ENCODE measurements at places on chromosomes 16 and 17. TPM values are rescaled to one million over a fixed set of nuclear protein-coding genes. Genes with fewer than 3 reads are reported as not detected.

The ARL2BP gene
- 32.8 TPM for total RNA-seq

DNA sequence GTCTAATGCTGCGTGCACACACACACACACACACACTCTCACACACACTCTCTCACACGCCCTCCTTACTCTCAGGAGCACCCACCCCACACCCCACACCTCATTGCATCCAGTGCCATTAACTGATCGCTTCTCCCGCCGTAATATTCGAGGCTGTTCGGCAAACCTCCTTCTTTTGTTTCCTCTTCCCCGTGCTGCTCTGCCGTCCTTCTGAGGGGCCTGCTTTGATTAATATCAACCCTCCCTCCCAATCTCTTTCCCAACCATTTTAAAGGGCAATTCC, 156.2 kb upstream of the TNRC6C start:
- DNase-seq, result no peak
- no peaks in the 10 kb centered on the region for H3K4me1 ChIP-seq
- H3K4me3 ChIP-seq, result no peak overlapping the region
- peaks cover 34% of the 10 kb centered on the region for H3K27me3 ChIP-seq
- H3K27ac ChIP-seq, result no peak overlapping the region

The TP53TG3C gene
- total RNA-seq, result not detected

The SLC5A11 gene
- total RNA-seq, result not detected

The PDIA2 gene
- not detected for total RNA-seq

The TNFSF12 gene
- 86.7 TPM for total RNA-seq

GRCh38 chr17:80519091-80519781, 25.4 kb upstream of the RPTOR start:
- H3K27me3 ChIP-seq, result peaks cover 11% of the 10 kb centered on the region
- H3K36me3 ChIP-seq, result no peaks in the 10 kb centered on the region
- H3K27ac ChIP-seq, result no peak overlapping the region
- DNase-seq, result no peak

DNA sequence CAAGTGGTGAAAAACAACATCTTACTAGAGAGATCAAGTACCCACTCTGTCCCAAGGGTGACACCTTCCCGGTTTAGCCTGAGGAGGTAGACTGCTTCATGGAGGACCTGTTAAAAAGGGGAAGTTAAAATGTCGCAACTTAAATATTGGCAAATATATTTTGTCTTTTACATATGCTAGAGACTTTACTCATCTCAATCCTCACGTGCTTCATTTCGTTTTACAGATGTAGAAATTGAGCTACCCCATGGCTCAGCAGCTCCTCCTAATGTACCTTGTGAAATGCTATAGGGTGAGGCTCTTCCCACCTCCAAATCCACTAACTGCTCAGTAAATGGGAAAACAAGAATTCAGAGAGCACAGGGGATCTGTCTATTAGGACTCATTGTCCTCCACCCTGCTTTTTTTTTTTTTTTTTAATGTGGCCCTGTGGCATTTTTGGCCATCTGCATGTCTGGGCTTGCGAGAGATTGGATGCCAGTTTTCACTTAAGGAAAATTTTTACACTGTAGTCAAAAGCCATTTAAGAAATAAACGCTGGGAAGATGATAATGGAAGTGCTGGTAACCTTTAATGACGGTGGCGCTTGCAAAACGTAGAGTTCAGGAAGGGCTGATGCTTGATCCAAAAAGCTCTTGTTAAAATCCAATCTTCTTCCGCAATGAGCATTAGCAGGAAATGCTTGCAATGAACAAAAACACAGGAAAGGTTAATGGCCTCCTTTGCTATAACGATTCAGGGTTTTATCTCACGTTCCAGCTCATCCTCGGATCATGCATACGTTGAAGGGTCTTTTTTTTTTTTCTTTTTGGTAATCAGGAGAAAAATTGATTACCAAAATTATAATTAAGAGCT, 39.8 kb downstream of the HSBP1 start:
- no peak overlapping the region for H3K4me3 ChIP-seq
- DNase-seq, result no peak
- peaks cover 5% of the 10 kb centered on the region for H3K27me3 ChIP-seq
- no peaks in the 10 kb centered on the region for H3K36me3 ChIP-seq

- DNase-seq, result peak; percentile 53
- no peak overlapping the region for H3K4me3 ChIP-seq
- no peak overlapping the region for H3K27ac ChIP-seq
- H3K4me1 ChIP-seq, result no peaks in the 10 kb centered on the region
- no peaks in the 10 kb centered on the region for H3K36me3 ChIP-seq
Measured at GRCh38 chr17:40909351-40909750, 24.3 kb upstream of the KRT20 start.

DNA sequence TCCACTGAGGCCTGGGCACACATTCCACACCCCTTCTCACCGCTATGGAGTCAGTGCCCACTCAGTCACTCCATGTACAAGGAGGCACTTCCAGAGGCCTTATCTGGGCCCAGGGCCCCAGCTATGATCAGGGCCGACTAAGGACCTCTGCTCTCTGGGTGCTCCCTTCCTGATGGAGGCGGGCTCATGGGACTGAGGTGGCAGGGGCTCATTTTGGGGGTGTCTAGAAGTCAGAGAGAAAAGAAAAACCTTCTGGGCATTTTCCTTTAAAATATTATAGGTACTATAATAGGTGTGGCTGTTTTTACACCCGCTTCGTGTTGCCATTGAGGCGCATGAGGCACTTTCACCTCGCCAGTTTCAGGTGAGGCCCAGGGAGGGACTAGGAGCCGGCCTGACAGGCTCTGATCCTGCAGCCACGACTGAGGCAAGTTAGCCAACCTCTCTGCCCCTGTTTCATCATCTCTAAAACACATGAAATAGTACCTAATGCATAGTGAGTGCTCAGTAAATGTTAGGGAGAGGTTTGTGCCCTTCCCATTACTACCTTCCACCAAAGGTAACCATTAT, 14.4 kb downstream of the B9D1 start:
- H3K27ac ChIP-seq, result no peak overlapping the region
- no peaks in the 10 kb centered on the region for H3K36me3 ChIP-seq
- H3K4me3 ChIP-seq, result no peak overlapping the region

GRCh38 chr17:68033636-68034451, 1.7 kb upstream of the KPNA2 start:
- no peak overlapping the region for H3K4me3 ChIP-seq
- DNase-seq, result no peak
- H3K4me1 ChIP-seq, result peaks cover 24% of the 10 kb centered on the region
- no peaks in the 10 kb centered on the region for H3K27me3 ChIP-seq

The CCL1 gene
- 6.8 TPM for total RNA-seq

DNA sequence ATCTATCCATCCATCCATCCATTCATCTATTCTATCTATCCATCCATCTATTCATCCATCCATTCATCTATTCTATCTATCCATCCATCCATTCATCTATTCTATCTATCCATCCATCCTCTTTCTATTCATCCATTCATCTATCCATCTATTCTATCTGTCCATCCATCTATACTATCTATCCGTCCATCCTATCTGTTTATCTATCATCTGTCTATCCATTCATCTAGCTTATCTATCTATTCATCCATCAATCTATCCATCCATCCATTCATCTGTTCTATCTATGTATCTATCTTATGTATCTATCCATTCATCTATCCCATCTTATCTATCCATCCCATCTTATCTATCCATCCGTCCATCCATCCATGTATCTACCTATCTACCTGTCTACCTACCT, 8.8 kb downstream of the RNF213 start:
- H3K4me3 ChIP-seq, result no peak overlapping the region
- peaks cover 42% of the 10 kb centered on the region for H3K4me1 ChIP-seq
- no peak overlapping the region for H3K27ac ChIP-seq
- H3K36me3 ChIP-seq, result peaks cover 46% of the 10 kb centered on the region
- DNase-seq, result no peak

- no peak overlapping the region for H3K27ac ChIP-seq
- no peaks in the 10 kb centered on the region for H3K36me3 ChIP-seq
- no peak for DNase-seq
- no peak overlapping the region for H3K4me3 ChIP-seq
- no peaks in the 10 kb centered on the region for H3K27me3 ChIP-seq
- H3K4me1 ChIP-seq, result no peaks in the 10 kb centered on the region
Measured at GRCh38 chr16:13307851-13308250, 406.5 kb downstream of the SHISA9 start.

The SLC6A2 gene
- total RNA-seq, result not detected

- peaks cover 11% of the 10 kb centered on the region for H3K27me3 ChIP-seq
- no peak for DNase-seq
- H3K4me3 ChIP-seq, result no peak overlapping the region
- H3K36me3 ChIP-seq, result no peaks in the 10 kb centered on the region
- H3K4me1 ChIP-seq, result no peaks in the 10 kb centered on the region
Measured at GRCh38 chr17:78610951-78611511, 33.8 kb upstream of the DNAH17 start.

Data from activated CD4-positive, alpha-beta memory T cell treated with anti-CD3 and anti-CD28 coated beads, Interleukin-2, amount 10 ng/mL, durations not matched to agents 7 days and 5 days (primary cell).